ENCODE measurements at places on chromosomes 12 and 14.

DNA sequence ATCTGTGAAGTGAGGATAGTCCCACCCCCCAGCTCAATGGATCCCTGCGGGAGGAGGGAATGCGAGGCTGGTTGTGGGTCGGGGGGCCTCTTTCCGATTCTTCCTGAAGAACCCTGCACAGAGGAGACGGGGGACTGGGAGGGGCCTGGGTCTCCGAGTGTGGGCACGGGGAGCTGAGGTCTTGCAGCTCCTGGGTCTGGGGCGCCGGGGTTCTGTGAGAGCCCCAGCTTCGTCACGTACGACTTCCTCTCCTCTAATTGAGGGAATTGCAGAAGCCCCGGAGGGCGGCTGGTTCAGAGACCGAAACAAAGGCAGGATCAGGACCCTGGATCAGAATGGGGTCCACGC is 66.6 kb downstream of the DIO3 start:
- DNase-seq: no peak

GRCh38 chr12:124484067-124484466 is 83.3 kb downstream of the NCOR2 start:
- DNase-seq: no peak

DNA sequence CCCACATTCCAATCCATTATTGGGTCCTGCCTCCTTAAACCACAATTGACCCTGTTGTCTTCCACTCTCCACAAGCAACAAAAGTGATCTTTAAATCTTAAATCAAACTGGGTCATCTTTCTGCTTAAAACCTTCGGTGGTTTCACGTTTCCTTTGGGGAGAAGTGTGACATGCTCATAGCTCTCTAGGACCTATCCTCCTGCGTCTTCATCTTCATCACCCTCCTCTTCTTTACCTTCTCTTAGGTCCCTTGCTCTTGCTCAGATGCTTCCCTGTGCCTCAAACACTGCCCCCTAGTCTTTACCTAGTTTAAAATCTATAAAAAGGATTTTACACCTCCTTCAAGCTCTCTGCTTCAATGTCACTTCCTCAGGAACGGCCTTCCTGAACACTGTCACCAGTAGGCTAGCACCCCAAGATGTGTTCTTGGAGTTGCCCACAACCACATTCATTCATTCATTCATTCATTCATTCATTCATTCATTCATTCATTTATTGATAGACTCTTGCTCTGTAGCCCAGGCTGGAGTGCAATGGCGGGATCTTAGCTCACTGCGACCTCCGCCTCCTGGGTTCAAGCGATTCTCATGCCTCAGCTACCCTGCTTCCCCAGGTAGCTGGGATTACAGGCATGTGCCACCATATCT is 46.8 kb downstream of the GALNT4 start:
- no peak for DNase-seq

GRCh38 chr14:105126981-105127329 is 41.6 kb downstream of the JAG2 start:
- no peak for DNase-seq

- peak; percentile 97 for DNase-seq
Measured at GRCh38 chr14:94345344-94346064, 22.4 kb upstream of the SERPINA6 start.

DNA sequence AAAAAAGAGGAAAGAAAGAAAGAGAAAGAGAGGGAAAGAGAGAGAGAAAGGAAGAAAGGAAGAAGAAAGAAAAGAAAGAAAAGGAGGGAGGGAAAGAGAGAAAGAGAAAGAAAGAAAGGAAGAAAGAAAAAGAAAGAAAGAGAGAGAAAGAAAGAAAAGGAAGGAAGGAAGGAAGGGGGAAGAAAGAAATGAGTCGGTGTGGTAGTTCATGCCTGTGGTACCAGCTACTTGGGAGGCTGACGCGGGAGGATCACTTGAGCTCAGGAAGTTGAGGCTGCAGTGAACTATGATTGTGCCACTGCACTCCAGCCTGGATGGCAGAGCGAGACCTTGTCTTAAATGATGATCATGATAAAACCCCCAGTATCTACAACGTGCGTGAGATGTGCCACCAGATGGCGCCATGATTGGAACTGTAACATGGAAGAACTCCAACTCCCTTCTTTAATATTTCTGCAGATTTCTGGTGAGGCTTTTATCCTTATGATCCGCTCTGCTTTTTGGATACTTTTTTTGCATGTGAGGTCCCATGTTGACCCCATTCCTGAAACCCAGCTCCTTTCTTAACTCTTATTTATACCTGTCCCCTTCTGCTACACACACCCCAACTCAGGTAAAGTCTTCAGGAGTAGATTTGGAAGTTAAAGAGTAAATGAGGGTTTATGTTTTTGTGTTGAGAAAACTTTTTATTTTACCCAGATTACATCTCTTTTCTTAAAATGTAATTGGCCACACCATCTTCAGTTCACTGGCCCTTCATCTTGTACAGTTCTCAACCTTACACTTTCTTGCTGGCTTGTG is 25.6 kb downstream of the RNASE10 start:
- peak; percentile 70 for DNase-seq

- DNase-seq: no peak
Measured at GRCh38 chr12:53735556-53735955, 8.3 kb upstream of the CALCOCO1 start.

DNA sequence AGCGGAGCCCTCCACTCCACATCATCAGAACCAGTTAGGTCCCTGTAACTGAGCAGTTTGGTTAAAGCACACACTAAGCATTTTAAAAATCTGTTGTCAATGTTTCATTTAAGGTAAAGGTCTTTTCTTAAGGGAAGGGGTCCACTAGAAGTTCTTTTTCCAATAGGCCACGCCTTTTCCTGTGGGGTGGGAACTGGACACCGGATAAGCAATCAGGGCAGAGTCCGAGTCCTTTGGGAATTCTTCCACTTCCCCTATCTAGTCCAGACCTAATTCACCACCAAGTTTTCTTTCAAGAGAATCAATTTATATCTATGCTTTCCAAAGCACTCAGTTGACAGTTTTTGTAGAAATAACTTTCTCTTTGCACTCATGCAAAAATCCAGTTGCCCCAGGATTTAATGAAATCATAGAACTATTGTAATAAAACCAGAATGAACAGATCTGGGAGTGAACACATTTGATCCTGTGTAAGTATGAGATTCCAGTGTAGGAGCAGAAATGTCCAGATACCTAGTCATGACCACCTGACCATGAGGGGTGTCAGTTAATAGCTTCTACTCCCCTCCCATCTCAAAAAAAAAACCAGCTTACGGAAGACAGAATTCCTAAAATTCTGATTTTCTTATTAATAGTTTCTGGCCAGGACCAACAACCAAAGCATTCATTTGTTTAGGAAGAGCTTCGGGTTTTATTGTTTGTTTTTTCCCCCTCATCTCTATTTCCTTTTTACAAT is 11.7 kb downstream of the VPS37B start:
- no peak for DNase-seq

DNA sequence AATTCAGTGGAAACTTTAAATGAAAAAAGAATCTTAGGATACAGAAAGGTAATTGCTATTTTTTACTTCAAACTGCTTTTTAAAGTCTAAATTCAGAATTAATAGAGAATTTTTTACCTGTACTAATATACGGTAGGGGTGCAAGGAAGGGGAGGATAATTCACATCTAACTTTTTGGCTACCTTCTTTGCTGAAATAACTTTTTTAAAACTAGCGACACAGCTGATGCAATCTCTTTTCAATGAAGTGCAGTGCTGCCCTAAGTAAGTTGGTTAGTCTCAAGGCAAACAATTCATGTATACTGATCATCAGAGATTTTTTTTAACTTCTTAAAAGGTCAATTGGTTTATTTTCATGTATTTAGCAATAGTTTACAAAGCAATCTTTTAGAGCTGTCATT is 119.8 kb downstream of the NEDD1 start:
- no peak for DNase-seq

- DNase-seq: no peak
Measured at GRCh38 chr14:51022769-51023168, 72.1 kb downstream of the TRIM9 start.

DNA sequence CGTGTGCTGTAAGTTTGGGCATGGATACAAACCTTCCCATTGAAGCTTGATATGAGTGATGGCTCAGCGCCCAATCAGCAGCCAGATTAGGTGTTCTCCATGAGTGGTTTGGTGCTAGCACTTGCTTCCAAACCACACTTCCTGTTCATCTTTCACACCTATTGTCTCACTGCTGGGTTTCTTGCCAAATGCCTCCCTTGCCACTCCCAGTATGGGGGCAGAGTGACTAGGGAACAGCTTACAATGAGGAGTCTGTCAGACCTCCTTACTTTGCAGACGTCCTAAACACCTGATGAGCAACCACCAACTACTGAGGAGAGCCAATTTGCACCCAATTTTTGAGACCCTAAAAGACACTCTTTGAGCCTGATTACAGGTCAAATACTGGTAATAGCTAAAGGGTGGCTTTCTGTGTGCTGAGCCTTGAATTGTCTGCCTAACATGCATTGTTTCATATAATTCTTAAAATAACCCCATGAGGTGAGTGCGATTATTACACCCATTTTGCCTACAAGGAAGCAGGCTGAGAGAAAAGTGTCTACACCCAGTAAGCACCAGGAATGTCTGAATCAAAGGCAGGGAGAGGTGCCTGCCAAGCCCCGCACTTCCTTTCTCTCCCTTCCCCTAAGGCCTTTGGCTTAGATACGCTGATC is 48.4 kb upstream of the FOS start:
- peak; percentile 42 for DNase-seq

DNA sequence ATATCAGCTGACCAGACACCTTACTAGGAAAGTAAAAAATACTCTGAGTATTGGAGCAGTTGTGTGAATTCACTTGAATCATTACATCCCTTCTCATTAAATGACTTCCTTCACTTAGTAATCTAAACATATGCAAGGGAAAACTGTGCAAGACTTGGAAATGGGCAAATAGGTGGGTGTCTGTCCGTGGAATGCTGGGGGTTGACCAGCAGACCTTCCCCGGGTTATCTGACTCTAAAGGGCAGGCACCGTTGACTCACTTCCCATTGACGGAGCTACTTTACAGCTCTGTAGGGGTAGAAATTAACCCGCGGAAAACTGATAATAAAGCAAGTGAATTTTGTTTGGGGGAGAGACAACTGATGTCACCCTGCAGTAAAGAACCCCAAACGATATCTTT is 199.3 kb downstream of the TTC7B start:
- no peak for DNase-seq

DNA sequence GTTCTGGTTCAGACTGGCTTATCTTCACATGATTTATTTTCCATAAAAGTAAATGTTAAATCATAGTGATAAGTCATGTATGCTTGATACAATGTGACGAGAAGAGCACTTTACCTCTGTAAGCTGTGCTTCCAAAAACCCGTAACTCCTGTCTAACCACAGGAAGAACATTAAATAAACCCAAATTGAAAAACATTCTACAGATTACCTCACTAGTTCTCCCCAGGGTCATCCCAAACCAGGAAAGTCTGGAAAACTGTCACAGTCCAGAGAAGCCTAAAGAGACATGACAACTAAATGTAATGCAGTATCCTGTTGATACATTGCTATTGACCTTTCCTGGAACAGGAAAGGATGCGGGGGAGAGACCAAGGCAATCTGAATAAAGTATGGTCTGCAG is 32.5 kb upstream of the DUSP6 start:
- no peak for DNase-seq

DNA sequence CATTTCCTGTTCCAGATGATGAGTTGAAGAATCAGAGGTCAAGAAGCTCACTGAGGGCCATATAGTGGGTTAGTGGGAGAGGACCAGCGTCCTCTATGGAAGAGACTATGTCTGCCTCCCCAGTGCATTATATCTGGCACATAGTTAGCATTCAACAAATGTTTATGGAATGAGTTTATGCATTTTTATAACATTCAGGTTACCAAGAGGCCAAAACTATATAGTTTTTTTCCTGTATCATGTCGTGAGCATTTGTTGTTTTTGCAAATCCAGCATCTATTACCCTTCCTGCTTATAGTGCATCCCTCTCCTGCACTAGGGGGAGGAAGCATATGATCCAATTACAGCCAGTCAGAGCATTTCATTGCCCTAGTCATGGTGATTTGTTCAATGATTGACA is 60.6 kb downstream of the SUDS3 start:
- DNase-seq: peak; percentile 93

GRCh38 chr14:58151133-58152013 is 640 bp downstream of the ARMH4 start:
- DNase-seq: peak; percentile 31

- DNase-seq: no peak
Measured at GRCh38 chr14:65880507-65880906, 468.0 kb downstream of the FUT8 start.

DNA sequence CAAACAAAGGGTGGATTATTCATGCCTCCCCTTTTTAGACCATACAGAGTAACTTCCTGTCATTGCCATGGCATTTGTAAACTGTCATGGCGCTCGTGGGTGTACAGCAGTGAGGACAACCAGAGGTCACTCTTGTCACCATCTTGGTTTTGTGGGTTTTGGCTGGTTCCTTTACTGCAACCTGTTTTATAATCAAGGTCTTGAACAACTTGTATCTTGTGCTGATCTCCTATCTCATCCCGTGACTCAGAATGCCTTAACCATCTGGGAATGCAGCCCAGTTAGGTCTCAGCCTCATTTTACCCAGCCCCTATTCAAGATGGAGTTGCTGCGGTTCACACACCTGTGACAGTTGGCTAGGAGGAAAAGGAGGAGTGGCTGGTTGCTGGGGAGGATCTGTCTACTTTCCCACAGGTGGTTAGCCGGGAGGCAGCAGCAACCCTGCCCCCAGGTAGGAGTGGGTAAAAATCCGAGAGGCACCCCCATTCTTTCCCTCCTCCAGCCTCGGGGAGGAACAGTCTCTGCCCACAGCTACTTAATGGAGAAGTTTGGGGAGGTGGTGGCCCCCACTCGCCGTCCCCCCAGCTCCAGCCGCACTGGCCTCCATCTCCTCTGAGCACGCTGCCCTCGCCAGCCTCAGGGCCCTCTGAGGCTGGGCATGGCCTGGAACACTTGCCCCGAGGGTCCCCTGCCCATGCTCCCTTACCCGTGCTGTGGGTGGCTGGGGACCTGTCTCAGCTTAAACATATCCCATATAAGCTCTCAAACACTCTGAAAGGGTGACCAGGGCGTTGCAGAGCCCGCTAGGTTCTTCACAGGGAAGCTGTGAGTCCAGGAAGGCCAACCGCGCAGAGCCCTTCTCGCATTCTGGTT is 41.7 kb downstream of the SMIM41 start:
- peak; percentile 33 for DNase-seq

GRCh38 chr14:103721334-103722120 is 5.9 kb downstream of the ZFYVE21 start:
- no peak for DNase-seq

DNA sequence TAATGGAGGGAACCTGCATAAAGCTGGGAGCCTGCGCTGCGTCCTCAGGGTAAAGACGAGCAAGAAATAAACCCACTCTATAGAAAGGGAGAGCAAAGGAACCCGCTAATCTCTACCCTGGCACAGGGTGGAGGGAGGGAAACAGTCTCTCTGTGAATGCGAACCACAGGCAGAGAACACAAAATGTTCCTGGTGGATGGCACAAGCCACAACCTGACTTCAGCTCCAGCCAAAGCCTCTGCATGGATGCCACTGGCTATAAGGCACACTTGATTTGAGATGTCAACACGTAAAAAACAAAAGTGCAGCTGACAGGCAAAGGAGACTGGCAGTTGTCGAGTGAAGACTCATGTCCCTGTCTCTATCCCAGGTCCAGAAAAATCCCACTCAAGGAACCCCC is 32.4 kb downstream of the CHGA start:
- DNase-seq: no peak
